Fibroblast of skin of right quadriceps (primary cell): ENCODE measurements at places on chromosomes 16 and 17.

DNA sequence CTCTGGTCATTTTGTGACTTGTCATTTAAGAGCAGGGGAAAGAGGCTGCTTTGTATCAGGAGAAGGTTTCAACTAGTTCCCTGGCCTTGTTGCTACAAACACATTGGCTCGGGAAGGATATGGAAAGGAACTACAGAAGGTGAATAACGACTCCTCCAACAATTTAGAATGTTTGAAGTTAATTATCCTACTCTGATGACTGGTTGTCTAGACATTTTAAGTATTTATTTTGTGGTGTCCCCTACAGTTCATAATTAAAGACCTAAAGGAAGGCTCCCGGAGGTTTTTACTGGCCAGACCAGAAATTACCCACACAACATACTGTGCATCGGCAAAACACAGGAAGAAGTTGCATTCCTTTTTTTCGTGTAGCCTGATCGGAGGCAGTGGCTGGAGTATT lies 515.8 kb upstream of the SALL1 start:
- DNase-seq, result peak; percentile 51

GRCh38 chr17:60914078-60914477 lies 236.4 kb downstream of the BCAS3 start:
- DNase-seq, result no peak

DNA sequence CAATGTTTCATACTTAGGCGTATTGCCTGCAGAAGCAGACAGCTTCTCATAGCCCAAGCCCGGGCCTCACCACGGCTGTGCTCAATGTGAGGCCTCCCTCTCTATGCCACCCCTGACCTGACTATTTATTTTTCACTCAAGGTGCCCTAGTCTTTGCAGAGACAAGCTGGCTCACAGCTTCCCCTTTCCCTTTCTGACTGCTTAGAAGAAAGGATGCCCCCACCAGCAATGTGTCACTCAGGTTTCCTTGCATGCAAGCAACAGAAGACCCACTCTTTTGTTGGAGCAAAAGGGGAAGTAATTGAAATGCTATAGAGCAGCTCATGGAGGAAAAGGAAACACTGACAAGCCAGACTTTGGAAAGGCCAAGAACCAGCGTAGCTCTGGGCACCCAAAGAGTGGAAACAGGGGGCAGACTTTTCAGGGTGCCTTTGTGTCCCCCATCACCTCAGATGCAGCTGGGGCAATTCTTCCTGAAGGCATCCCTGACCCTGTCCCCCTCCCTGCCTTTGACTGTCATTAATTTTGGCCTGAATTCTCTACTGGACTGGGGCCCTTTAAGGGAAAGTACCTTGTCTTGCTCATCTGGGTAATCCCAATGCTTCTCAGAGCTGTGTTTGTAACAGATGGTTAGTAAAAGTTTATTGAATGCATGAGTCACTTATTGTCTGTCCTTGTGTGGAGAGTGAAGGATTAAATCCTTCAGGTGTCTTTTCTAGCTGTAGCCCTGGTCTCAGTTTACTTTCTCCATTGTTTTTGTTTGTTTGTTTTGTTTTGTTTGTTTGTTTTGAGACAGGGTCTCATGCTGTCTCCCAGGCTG lies 17.8 kb downstream of the RGS9 start:
- DNase-seq, result no peak

- no peak for DNase-seq
These were observed 219.4 kb downstream of the MAF start for GRCh38 chr16:79380995-79381602.
